IgD-negative memory B cell (primary cell): ENCODE measurements at places on chromosomes 16 and 17. TPM values are rescaled to one million over a fixed set of nuclear protein-coding genes. Genes with fewer than 3 reads are reported as not detected.

The ZSWIM7 gene
- polyA plus RNA-seq, result 70.8 TPM

The RASD1 gene
- 0.73 TPM for polyA plus RNA-seq

The PRMT7 gene
- 22.8 TPM for polyA plus RNA-seq

The TAC4 gene
- polyA plus RNA-seq, result not detected

The MYO15A gene
- 0.48 TPM for polyA plus RNA-seq

The CDR2L gene
- polyA plus RNA-seq, result not detected

The FBXW10B gene
- not detected for polyA plus RNA-seq

The MYOCD gene
- not detected for polyA plus RNA-seq

The TAOK2 gene
- polyA plus RNA-seq, result 7.6 TPM

The ZNF385C gene
- polyA plus RNA-seq, result 0.09 TPM

The PPY gene
- polyA plus RNA-seq, result not detected

The AANAT gene
- polyA plus RNA-seq, result 1.1 TPM

The KRT37 gene
- polyA plus RNA-seq, result not detected

The DNAI2 gene
- not detected for polyA plus RNA-seq

The SALL1 gene
- polyA plus RNA-seq, result not detected

The SGCA gene
- 2.9 TPM for polyA plus RNA-seq

The MT1F gene
- polyA plus RNA-seq, result 9.7 TPM

The ETV4 gene
- not detected for polyA plus RNA-seq

The SLC25A19 gene
- polyA plus RNA-seq, result 22.0 TPM

The IL17C gene
- not detected for polyA plus RNA-seq

The EPN2 gene
- polyA plus RNA-seq, result 16.4 TPM

The C16orf46 gene
- not detected for polyA plus RNA-seq

The TSPAN10 gene
- 0.36 TPM for polyA plus RNA-seq

The PRAC1 gene
- not detected for polyA plus RNA-seq

The MT1G gene
- not detected for polyA plus RNA-seq

The MEOX1 gene
- not detected for polyA plus RNA-seq

The ASPA gene
- not detected for polyA plus RNA-seq

The TRIM37 gene
- polyA plus RNA-seq, result 7.9 TPM

The RNU2-1 gene
- not detected for polyA plus RNA-seq

The STX1B gene
- polyA plus RNA-seq, result 0.18 TPM

The KRTAP4-4 gene
- not detected for polyA plus RNA-seq

The ACOX1 gene
- 19.3 TPM for polyA plus RNA-seq

The TRIM25 gene
- 14.0 TPM for polyA plus RNA-seq

The ABCA3 gene
- 1.7 TPM for polyA plus RNA-seq

The RAB26 gene
- 0.41 TPM for polyA plus RNA-seq

The KLHL10 gene
- 0.16 TPM for polyA plus RNA-seq

The KRT9 gene
- not detected for polyA plus RNA-seq

The CES4A gene
- 1.4 TPM for polyA plus RNA-seq

The EMP2 gene
- not detected for polyA plus RNA-seq

The ZFP3 gene
- polyA plus RNA-seq, result 1.4 TPM

The ANKFN1 gene
- not detected for polyA plus RNA-seq

The SCIMP gene
- polyA plus RNA-seq, result 325 TPM

The ITGAD gene
- not detected for polyA plus RNA-seq

The NAGPA gene
- polyA plus RNA-seq, result 37.8 TPM

The ACSM2A gene
- not detected for polyA plus RNA-seq

The LYRM9 gene
- polyA plus RNA-seq, result 16.4 TPM

The CTF1 gene
- not detected for polyA plus RNA-seq

The KCNJ16 gene
- not detected for polyA plus RNA-seq
